Stimulated activated CD4-positive, alpha-beta T cell treated with anti-CD3 and anti-CD28 coated beads, Interleukin-1b, Interleukin-23, amount 100 ng/mL, for 1 hour (primary cell): ENCODE measurements at places on chromosomes 13 and 19.

- no peak for DNase-seq
Observed at GRCh38 chr19:48507911-48508439, 3.7 kb downstream of the LMTK3 start.

DNA sequence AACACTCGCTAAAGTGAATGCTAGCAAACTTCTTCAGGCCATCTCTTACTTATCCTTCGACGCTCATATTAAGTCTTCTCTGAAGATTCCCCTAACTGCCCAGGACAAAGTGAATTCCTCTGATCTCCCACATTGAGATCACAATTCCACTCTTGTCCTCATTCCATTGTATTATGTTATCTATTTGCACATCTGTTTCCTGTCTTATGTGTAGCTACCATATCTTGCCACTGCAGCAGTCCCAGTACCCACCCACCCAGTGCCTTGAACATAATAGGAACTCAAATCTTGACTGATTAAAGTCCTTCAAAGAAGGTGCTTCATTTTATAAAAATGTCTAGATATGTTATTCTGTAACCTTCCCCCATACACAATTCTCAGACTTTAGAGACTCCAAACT is 702.3 kb downstream of the DIAPH3 start:
- no peak for DNase-seq

- no peak for DNase-seq
Observed at GRCh38 chr13:27211271-27211670, 39.7 kb upstream of the USP12 start.

DNA sequence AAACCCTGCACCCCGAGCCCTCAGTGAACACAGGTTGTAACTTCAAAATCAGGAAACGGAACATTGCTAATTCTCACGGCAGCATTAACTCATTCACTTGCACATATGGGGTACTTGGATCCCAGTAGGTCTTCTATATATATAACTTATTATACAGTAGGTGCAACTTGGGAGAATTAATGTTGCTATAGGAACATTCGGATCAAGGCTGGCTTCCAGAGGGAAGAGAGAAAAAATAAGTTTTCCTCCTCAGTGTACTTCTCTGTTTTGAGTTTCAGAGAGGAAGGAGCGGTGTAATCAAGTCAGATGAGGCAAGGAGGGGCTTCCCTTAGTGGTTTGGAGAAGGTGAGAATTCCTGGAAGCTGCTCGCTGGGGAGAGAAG is 90.9 kb upstream of the ZNF507 start:
- no peak for DNase-seq

DNA sequence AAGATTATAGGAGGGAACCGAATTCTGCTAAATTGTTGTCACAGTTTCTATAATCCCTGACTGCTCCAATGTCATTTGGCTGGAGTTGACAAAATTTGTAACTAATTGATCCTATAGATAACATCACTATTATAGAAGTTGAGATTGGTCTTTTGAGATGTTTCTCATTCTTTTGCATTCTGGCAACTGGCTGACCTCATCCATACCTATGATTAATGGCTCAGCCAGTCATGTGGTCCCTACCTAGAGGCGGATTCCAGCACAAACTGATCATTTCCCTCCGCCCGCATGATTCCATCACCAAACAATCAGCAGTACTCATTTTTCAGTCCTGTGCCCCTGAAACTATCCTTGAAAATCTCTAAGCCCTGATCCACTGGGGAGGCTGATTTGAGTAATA is 4.2 kb downstream of the PSG2 start:
- DNase-seq, result no peak

DNA sequence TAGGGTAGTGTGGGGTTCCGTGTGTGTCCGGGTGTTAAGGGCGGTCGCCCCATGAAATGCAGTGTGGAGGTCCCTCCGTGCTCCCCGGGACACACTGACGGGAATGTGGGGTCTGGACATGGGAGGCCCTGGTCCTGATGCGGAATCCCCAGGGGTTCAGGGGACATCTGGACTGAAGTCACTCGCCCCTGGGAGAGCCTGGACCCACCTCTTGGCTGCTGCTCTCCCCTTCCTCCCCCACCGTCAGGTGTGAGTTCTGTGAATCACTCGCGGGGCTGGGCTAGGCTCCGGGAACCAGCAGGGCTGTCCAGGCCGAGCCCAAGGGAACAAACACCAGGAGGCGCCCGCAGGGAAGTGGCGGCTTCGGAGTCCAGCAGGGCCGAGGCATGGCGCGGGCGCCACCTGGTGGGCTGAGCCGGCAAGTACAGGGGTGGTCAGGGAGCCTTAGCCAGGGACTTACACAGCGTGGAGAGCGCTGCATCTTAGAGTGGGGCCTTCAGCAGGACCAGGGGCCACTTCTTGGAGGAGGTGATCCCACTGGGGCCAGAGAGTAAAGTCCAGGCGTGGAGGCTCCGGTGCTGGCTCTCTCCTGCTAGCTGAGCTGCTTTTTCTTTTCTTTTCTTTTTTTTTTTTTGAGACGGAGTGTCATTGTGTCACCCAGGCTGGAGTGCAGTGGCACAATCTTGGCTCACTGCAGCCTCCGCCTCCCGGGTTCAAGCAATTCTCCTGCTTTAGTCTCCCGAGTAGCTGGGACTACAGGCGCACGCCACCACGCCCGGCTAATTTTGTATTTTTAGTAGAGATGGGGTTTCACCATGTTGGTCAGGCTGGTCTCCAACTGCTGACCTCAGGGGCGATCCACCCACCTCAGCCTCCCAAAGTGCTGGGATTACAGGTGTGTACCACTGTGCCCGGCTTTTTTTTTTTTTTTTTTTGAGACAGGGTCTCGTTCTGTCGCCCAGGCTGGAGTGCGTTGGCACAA is 20.1 kb downstream of the WTIP start:
- peak; percentile 60 for DNase-seq

DNA sequence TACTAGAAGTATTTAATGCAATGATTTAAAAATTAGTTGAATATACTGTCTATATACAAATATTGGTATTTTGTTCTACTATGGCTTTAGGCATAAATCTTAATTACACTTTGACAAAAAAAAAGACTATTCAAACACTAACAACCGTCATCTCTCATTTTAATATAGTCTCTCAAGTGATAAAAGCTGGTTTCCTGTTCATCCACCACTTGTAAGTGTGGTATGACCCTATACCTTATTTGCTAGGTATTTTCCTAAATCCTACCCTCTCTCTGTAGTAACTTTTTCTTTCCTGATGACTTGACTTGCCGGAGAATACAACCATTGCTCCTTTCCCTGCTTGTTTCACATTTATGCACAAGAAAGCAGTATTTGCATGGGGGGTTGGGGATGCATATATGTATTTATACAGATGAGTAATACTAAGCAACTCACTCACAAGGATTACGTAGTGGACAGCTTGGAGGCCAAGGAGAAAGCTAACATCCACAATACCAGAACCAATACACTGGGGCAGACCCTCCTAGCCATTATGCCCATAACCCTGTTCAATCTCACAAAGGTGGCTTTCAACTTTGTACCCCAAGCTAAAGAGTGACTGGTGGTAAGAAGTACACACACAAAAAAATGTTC is 12.7 kb upstream of the EFNB2 start:
- no peak for DNase-seq

DNA sequence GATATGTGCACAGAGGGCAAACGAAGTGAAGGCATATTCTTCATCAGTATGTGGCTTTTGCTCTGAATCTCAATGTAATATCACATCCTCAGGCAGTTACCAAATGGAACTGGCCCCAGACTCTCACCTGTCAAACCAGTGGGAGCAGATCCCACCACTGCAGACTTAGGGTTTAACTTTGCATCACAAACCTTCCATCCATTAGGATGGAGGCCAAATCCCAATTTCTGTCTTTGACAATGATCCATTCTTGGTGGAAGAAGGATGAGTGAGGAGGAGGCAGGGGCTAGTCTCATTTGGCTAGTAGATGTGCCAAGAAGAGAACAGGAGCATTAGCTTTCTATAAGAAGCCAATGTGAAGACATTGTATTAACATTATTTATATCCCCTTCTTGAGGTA is 413.5 kb upstream of the SPRY2 start:
- DNase-seq, result no peak

GRCh38 chr19:35714601-35715354 is 3.0 kb upstream of the KMT2B start:
- DNase-seq, result no peak

- DNase-seq, result no peak
Observed at GRCh38 chr13:77388944-77389624, 62.2 kb upstream of the MYCBP2 start.

DNA sequence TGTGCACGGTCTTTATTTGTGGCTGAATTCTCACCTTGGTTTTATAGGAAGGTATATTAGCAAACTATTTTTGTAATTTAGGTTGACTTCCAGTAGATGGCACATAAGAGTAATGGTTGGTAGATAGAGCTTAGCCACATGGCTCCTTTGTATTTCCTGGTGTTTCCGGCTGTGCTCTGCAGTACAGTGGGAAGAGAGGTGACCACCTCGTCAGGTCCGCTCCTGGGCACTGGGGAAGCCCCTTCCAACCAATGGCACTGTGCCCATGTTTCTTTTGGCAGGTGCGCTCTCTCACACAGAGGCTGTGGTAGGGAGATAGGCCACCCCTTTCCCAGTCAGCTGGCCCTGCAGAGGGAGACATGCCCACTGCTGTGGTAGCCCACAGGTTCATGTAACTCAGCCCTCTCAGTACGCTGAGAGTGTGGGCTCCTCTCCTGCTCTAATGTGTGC is 74.3 kb upstream of the ATP12A start:
- no peak for DNase-seq

- DNase-seq, result peak; percentile 37
Observed at GRCh38 chr13:110713981-110714796, 689 bp downstream of the ING1 start.

DNA sequence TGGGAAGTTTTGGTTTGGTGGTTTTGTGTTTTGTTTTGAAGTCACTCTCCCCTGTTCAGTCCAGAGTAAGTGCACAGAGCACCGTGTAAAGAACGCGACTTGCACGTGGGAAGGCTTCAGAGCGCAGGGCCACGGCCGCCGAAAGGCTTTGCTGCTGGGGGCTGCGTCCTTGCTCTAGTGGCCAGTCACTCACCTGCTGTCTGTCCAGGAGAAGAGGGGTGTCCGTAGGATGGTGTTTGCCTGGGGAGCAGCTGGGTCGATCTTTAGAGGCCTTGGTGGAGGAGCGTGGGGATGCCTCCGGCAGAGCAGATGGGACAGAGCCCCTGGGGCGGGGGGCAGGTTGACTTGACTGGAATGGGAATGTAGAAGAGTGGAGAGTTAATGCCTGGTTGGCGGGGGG is 116.6 kb upstream of the MCF2L start:
- no peak for DNase-seq

GRCh38 chr13:90091611-90092010 is 1255.9 kb upstream of the MIR17HG start:
- no peak for DNase-seq

GRCh38 chr13:27621366-27622101 is at the start of gene POLR1D:
TSS of gene POLR1D (plus strand) at chr13:27621892. CDS start at chr13:27621984, 92 bp downstream.
- DNase-seq, result peak; percentile 66

DNA sequence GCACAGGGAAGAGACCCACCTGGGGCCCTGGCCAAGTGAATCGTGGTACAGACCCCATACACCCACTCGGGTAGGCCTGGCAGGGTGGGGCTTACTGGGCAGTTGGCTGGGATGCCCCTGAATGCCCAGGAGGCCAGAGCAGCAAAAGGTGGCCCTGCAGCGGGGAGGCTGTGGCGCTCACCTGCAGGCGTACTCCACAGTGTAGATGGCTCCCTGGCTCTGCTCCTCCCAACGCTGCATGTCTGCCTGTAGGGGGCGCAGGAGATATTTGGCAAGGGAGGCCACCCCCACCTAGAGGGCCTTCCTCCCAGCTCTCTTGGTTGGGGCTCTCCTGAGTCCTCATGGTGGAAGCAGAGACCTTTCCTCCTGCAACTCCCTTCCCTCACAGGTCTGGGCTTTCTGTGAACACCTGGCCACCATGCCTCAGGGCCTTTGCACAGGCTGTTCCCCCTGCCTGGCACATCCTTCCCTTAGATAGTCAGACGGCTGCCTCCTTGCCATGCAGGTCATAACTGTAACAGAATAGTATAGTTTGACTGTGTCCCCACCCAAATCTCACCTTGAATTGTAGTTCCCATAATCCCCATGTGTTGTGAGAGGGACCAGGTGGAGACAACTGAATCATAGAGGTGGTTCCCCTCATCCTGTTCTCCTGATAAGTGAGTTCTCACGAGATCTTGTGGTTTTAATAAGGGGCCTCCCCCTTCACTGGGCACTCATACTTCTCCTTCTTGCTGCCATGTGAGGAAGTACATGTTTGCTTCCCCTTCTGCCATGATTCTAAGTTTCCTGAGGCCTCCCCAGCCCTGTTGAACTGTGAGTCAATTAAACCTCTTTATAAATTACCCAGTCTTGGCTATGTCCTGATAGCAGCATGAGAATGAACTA is 5.9 kb downstream of the BORCS8 start:
- DNase-seq, result peak; percentile 35

GRCh38 chr19:2477732-2478191 is 1.8 kb downstream of the GADD45B start:
- no peak for DNase-seq

- no peak for DNase-seq
Observed at GRCh38 chr13:33144358-33144784, 128.1 kb downstream of the KL start.

GRCh38 chr13:95387733-95388207 is 86.5 kb upstream of the ABCC4 start:
- DNase-seq, result no peak

DNA sequence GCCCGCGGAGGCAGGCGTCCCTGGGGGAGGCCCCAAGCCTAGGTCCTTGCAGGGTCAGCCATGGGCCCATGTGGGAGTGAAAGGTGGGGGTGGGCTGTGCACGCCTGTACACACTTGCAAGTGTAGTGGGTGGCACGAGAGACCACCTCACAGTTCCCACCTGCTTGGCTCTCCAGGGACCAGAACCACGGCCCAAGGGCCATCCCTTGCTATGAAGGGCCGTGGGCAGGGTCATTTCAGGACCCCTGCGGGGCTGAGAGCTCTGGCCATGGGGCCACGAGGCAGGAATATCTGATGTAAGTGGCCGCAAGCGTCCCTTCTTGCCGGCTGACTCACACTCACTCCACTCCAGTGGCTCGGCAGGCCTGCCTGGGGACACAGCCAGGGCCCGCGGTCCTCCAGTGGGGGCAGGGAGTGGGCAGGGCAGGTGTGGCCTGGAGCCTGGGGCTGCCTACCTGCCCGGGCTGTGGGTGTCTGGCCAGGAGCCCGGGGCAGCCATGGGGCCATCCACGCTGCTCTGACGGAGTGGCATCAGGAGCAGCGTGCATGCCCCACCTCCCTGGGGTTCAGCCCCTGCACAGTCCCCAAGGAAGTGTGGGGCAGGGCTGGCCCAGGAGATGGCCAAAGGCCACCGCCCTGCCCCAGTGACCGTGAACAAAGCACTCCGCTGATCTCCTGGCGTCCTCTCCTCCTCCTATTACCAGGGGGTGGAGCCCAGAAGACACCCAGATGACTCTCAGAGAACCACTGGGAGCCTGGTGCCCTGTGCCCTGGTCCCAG is 8.6 kb upstream of the MKNK2 start:
- DNase-seq, result no peak

- no peak for DNase-seq
Observed at GRCh38 chr19:49887037-49887664, 9.5 kb downstream of the IL4I1 start.
